Smooth muscle cell of the pulmonary artery (primary cell): ENCODE measurements at places on chromosomes 4 and X. TPM values are rescaled to one million over a fixed set of nuclear protein-coding genes. Genes with fewer than 3 reads are reported as not detected.

Gene IL13RA2
- total RNA-seq, result 102 and 123 TPM in 2 replicates

Gene RRH
- not detected in 2 replicates for total RNA-seq

Gene GAGE12H
- not detected in 2 replicates for total RNA-seq

Gene NELFA
- total RNA-seq, result 16.3 and 17.0 TPM in 2 replicates

Gene PAGE5
- total RNA-seq, result not detected in 2 replicates

Gene F8A2
- not detected in 2 replicates for total RNA-seq

Gene ANOS1
- 4.1 and 18.8 TPM in 2 replicates for total RNA-seq

Gene FRMD7
- 0.03 and 0.07 TPM in 2 replicates for total RNA-seq

Gene ZBTB33
- total RNA-seq, result 10.9 and 11.1 TPM in 2 replicates
